Activated CD8-positive, alpha-beta memory T cell treated with anti-CD3 and anti-CD28 coated beads for 4 hours (primary cell): ENCODE measurements at places on chromosomes 6 and 20.

DNA sequence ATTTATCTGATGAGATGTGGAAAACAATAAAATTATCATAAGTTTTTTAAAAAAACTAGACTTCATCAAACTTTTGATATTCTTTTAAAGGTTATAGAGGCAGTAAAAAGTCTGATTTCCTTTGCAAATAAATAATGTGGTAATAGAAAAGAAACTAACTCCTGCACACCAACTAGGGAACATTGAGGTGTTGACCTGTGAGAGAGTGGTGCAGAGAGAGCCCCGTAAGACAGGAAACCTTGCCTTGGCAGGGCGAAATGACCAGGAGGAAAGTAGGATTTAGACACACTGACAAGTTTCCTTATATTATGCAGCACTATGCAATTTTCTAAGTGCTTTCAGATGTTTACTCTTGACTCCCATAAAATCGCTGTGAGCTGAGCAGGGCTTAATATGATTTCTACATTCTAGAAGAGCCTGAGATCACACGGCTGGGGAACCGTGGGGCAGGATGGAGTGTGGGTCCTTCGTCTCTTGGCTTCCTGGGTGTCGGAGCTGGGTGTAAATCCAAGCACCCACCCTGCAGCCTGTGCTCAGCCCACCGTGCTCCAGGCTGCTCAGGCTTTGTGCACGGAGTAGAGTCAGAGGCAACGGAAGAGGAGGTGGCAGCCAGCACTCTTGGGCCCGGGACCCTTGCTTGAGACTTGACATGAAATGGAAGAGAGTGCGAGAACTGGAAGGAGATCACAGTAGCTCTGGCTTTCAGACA lies 61.3 kb upstream of the FOXQ1 start:
- no peak for DNase-seq

DNA sequence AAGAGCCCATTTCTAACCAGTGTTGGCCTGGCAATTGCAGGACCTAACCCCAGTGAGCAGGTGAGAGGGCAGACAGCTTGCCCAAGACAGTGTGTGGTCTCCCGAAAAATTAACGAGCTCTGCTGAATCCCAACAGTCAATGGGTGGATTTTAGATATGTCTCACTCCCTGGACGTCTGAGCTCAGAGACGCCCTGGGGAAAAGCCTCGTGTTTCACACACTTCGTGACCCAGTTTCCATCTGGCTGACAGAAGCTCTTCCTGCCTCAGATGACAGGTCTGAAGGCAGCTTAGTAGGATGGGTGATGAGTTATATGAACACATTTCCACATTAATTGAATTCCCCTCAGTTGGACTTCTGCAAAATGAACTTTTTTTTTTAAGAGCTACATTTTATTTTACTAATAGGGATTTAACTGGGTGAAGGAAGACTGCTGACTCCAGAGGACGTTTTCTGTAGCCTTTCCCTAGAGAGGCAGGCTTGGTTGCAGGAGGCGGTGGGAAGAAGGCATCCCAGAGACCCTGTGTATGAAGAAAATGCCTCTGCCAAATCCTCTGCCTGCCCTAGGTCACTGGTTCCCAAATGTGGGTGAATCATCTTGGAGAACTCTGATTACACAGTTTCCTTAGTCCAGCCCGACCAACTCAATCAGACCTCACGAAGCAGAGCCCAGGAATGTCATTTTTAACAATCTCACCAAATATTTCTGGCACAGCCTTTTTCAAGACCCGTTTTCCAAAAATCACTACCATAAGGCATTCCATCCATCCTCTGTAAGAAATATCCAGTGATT lies 71.7 kb upstream of the LY86 start:
- no peak for DNase-seq

DNA sequence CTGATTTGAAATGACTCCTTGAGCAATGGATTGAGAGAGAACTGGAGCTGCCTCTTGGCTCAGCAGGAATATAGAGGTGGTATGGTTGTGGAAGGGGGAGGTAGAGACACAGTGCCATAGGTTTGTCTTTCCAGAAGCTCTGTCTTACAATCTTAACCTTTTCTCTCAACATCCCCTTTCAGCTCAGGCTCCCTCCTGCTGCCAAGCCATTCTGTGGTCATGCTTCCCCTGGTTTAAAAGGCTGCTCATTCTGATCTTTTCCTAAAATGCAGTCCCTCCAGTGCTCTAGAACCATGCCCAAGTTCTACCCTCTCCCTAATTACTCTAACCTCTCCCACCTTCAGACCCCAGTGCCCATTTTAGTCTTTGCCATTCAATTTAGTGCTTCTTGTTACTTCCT lies 517.9 kb upstream of the MARCKS start:
- no peak for DNase-seq

DNA sequence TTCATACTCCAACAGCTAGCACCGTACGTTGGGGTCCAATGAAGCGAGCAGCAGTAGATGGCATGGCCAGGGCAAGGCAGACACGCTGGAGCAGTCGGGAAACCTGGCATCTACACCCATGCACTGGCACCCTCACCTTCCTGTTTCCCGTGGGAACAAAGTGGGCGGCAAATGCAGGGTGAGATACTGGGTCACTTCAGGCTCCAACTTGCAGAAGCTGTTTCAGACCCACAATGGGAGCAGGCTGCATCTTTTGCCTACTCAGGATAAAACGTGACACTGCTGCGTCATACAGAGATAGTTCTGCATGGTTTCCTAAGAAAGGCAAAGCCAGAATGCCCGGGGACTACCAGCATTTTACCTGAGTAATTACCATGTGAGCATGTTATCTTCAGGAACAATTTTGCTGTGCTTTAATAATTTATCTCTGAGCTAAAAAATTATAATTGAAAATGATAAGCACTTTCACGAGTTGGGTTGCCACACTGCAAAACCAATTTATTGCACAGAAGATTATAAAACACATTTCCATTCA lies 10.9 kb upstream of the CD93 start:
- no peak for DNase-seq

GRCh38 chr20:38624084-38624483 lies 22.5 kb downstream of the ARHGAP40 start:
- no peak for DNase-seq

- no peak for DNase-seq
Measured at GRCh38 chr6:150535151-150535804, 64.4 kb upstream of the PLEKHG1 start.

GRCh38 chr6:17450832-17451231 lies 57.4 kb downstream of the CAP2 start:
- no peak for DNase-seq

- no peak for DNase-seq
Measured at GRCh38 chr6:12710921-12711320, 5.6 kb upstream of the PHACTR1 start.

- DNase-seq: no peak
Measured at GRCh38 chr20:37796121-37796520, 102.3 kb downstream of the CTNNBL1 start.

DNA sequence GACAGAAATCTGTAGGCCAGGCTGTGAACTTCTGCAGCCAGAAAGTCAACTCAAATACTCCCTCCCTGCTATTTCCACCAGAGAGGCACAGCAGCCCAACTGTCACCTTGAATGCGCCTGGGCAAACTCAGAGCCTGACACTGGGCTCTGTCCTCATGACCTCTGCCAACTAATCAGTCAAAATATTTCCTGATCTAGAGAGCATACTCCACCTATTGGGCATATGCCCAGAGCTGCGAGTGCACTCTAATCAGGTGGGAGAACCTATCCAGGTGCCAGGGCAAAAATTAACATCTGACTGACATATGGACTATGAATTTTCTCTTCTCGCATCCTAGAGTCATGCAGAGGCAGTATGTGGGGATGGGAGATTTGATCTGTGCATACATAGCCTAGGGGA lies 406.3 kb upstream of the RUNX2 start:
- no peak for DNase-seq

- no peak for DNase-seq
Measured at GRCh38 chr6:167858842-167859664, 32.3 kb downstream of the AFDN start.

DNA sequence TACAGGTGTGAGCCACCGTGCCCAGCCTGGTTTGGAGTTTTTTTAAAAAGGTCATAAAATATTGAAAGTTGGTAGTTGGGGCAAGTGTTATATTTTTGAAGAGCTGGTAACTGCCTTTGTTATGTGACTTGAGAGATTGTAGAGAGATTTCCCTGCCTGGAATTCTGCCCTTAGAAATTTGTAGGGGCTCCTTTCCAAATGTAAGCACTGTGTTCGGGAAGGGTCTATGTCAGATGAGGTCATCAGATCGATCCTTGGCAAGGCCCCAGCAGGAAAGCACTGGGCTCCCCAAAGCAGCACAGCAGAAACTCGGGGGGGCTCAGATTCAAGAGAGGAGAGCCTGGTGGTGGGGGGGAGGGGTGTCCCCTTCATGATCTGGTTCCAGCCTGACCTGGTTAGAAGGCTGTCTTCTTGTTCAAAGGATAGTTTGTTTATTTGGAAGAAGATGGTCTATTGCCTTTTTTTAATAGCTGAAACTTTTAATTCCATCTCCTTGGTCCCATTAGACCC lies 220.2 kb downstream of the UST start:
- DNase-seq: no peak

DNA sequence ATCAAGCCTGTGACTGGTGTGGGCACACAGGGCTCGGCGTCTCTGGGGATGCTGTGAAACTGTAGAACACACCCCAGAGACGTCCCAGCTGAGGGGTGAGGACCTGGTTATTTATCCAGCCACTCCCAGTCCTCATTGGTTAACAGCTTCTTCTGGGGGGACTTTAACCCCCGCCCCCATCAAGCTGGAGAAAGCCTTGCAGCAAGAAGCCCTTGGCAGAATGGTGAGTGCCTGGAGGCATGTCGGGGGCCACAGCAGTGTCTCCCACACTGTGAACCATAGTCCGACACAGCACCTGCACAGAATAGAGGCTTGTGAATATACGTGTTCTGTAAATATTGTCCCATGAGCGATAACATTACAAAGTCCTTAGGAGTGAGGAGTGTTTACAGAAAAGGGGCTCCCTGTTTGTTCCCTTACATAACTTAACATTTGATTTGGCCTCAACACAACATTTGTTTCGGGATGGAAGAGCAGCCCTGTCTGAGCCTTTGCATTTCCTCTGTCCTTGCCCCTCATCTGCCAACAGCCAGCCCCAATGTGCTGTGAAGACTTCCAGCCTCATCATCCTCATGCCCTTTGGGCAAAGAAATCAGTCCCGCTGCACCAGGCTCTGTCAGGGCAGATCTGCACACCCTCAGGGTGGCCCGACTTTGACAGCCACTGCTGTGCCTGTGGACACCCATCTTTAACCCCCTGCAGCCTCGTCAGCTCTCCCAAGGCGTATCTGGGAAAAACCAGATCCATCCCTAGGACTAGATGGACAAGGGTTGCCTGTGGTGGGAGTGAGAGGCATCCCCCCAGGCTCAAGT lies 2.2 kb upstream of the RRBP1 start:
- no peak for DNase-seq

DNA sequence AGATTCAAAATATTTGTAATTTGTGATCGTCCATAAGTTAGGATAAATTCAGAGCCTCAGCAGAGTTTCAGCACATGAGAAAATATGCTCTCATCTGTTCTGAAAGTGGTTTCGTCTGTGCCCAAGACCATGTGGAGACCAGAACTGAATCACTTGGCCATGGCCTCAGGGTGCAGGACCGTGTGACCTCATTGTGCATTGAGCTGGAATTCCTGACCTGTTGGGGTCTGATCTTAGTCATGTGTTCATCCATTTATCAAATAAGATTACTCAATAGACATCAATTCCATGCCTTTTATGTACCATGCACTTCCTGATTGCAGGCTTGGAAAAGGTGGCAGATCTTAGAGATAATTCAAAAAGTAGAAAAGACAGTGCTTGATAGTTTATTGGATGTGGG lies 680.5 kb downstream of the QKI start:
- no peak for DNase-seq

- no peak for DNase-seq
Measured at GRCh38 chr6:119084784-119085183, 6.3 kb upstream of the FAM184A start.

- no peak for DNase-seq
Measured at GRCh38 chr6:8743170-8743745, 307.9 kb upstream of the SLC35B3 start.

DNA sequence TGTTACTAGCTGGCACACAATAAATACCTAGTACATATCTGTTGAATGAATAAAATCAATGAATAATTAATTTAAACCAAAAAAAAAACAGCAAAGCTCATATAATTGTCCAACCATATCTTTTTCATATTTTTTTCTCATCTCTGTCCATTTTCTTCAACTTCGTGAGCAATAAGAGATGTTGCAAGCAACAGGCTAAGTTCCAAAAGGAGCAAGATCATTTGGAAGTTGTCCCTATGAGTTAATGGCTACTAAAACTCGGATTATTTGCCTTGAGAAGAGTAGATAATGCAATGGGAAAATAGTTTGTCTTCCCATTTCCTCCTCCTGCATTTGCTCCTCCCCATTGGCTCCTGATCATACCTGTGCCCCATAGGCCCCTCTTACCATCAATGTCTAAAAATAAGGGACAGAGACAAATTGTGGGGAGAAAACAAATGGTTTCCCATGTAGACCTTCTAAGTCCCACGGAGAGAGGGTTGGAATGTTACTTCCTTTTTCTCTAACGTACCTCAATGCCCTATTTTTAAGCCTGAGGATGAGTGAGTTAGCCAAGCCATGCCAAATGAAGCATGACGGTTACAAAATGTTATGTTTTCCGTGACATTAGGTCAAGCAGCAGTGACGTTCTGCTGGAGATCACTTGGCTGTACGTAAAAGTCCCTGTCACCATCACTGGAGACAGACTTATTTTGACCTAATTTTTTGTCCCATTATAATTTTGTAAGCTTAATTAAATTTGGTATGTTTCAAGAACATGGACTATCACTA lies 217.3 kb upstream of the PREP start:
- DNase-seq: no peak

GRCh38 chr6:160934157-160934556 lies 57.4 kb upstream of the MAP3K4 start:
- DNase-seq: no peak

DNA sequence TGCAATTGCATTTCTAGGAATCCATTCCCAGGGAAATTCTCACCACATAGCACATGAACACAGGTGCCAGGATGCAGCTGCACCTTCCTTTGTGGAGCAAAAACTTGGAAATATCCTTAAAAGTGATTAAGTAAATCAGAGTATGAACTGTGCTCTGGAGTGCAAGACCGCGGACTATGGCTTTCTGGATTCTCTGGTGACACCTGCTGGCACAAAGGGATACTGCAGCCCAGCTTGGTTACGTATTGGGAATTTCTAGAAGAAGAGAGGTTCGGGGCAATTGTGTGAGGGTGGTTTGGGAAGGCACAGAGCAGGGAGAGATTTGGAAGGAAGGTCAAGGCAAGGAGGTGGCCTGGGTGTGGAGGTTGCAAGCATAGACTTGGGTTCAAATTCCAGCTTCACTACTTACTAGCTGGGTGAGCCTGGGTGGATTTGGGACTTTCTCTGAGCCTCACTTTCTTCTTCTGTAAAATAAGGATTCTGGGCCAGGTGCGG lies 15.9 kb upstream of the PEDS1 start:
- peak; percentile 56 for DNase-seq

DNA sequence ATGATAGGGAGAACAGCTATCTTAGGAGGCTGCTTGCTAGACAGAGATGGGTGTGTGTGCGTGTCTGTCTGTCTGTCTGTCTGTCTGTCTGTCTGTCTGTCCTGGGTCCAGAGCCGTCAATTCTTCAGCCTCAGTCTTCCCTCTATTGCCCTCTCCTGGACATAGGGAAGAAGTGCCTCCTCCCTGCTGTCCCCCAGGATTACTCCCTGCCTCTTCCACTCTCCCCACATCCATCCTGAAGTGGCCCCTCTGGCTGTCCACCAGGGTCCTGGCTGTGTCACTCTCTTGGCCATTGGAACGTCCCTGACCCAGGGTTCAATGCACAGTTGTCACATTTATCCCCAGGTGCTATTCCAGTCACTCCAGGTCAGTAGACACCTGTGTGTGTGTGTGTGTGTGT lies 10.2 kb downstream of the TREML2 start:
- DNase-seq: no peak

- DNase-seq: no peak
Measured at GRCh38 chr6:4948781-4949450, 54.9 kb downstream of the RPP40 start.
